ENCODE measurements at places on chromosomes 3 and 15. TPM values are rescaled to one million over a fixed set of nuclear protein-coding genes. Genes with fewer than 3 reads are reported as not detected.

The CAMK1 gene
- 51.9 TPM for total RNA-seq

The PPP1R14D gene
- total RNA-seq: not detected

The ELP6 gene
- total RNA-seq: 32.8 TPM

The CCK gene
- total RNA-seq: not detected

GRCh38 chr3:120284747-120285507, at the start of gene GPR156:
Gene GPR156, minus strand, starts transcription at chr3:120285222. Its CDS starts 41,124 bp downstream, at chr3:120244098.
- peaks cover 3% of the 10 kb centered on the region for H3K4me1 ChIP-seq
- H3K36me3 ChIP-seq: no peaks in the 10 kb centered on the region
- H3K4me3 ChIP-seq: peak within 1 kb of the TSS; percentile 7
- H3K27ac ChIP-seq: no peak within 1 kb of the TSS
- peak; percentile 11 for DNase-seq

The DOCK3 gene
- 2.9 TPM for total RNA-seq

DNA sequence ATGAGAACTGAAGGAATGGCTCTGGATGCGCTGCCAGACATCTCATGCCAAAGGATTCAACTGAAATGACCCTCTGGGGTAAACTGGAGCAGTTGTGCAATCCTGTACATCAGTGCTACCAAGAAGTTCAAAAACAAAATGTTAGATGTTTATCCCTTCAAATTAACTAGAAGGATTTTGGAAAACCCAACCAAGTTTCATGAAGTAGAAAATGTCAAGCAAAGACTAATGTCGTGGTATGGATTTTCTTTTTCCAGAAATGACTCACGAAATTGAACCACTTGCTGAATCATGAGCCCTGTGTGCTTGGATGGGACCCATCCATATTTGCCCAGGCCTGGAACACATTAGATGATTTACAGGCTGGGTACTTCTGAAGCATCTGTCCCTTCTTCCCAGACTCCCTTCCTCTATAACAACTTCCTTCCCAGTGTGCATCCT, 101.6 kb downstream of the LRTM1 start:
- no peaks in the 10 kb centered on the region for H3K36me3 ChIP-seq
- H3K4me3 ChIP-seq: no peak overlapping the region
- no peak for DNase-seq

DNA sequence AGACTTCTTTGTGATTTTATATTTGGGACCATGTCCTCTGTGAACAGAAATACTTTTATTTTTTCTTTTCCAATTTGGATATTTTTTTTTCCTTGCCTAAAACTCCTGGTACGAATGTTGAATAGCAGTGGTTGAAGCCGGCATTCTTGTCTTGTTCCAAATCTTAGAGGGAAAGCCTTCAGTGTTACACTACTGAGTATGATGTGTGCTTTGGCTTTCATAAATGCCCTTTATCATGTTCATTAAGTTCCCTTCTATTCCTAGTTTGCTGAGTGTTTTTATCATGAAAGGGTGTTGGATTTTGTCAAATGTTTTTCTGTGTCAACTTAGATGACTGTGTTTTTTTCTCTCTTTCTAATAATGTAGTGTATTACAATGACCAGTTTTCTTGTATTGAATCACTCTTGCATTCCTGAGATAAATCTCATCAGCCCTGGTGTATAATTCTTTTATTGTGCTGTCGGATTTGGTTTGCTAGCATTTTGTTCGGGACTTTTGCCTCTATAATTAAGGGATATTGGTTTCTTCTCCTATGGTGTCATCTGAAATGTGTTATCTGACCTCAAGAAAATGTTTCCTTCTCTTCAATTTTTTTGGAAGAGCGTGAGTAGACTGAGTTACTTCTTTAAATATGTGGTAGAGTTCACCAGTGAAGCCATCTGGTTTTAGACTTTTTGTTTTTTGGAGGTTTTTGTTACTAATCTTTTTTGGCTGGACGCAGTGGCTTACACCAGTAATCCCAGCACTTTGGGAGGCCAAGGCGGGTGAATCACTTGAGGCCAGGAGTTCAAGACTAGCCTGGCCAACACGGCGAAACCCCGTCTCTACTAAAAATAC, 33.3 kb downstream of the MAP1A start:
- no peak overlapping the region for H3K27ac ChIP-seq
- no peak for DNase-seq

GRCh38 chr3:122383771-122384697, at the start of gene FAM162A:
Gene FAM162A, plus strand, starts transcription at chr3:122384182. Its CDS starts 84 bp downstream, at chr3:122384266.
- H3K4me1 ChIP-seq: peaks cover 60% of the 10 kb centered on the region
- peaks cover 14% of the 10 kb centered on the region for H3K36me3 ChIP-seq
- peak; percentile 95 for DNase-seq
- H3K27me3 ChIP-seq: no peaks in the 10 kb centered on the region
- H3K4me3 ChIP-seq: peak within 1 kb of the TSS; percentile 94

- DNase-seq: no peak
- peaks cover 4% of the 10 kb centered on the region for H3K27me3 ChIP-seq
- no peaks in the 10 kb centered on the region for H3K36me3 ChIP-seq
- no peak overlapping the region for H3K27ac ChIP-seq
- H3K4me3 ChIP-seq: no peak overlapping the region
Measured at GRCh38 chr15:68314563-68314962, 37.0 kb downstream of the FEM1B start.

The CERS3 gene
- 0.31 TPM for total RNA-seq

- no peaks in the 10 kb centered on the region for H3K27me3 ChIP-seq
- no peak for DNase-seq
- H3K4me1 ChIP-seq: no peaks in the 10 kb centered on the region
- H3K4me3 ChIP-seq: no peak overlapping the region
- H3K36me3 ChIP-seq: no peaks in the 10 kb centered on the region
Measured at GRCh38 chr15:66775127-66776105, 73.4 kb downstream of the SMAD6 start.

DNA sequence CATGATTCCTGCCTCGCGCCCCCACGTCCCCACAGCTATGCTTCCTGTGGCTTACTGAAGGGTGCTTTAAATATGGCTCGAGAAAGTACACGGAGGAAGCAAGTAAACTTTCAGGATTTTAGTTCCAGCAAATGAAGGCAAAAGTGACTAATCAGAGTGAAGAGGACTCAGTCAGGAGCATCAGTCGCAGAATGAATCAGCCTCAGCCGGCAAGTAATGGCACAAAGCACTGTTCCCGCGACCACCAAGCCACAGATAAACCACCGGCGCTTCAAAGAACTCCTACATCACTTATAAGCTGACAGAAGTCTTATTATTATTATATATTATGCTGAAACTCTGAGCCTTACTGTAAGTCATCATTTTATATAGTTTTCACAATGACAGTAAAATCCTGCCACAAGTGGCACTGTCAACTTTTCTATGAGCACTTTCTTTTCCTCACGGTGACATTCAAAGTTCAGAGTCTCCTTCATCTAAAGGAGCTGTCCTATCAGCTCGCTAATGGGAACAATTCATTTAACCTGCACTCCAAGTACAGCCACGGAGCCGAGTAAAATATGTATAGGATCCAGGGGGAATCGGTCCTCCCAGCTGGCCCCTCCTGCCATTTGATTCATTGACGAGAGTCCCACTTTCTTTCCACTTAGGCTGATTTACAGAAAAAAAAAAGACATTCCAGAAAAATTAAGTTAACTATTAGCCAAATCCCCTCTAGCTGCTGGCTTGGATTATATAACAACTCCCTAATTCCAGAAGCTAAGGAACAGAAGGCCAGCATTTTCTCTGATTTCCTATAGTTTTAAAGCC, 217.0 kb upstream of the ICE2 start:
- H3K4me3 ChIP-seq: peak overlapping the region; percentile 57
- peaks cover 84% of the 10 kb centered on the region for H3K4me1 ChIP-seq
- H3K36me3 ChIP-seq: no peaks in the 10 kb centered on the region
- H3K27ac ChIP-seq: peak overlapping the region; percentile 80
- no peaks in the 10 kb centered on the region for H3K27me3 ChIP-seq
- DNase-seq: peak; percentile 95

- no peak overlapping the region for H3K27ac ChIP-seq
- no peaks in the 10 kb centered on the region for H3K4me1 ChIP-seq
- no peak for DNase-seq
- H3K4me3 ChIP-seq: no peak overlapping the region
Measured at GRCh38 chr3:187610981-187611511, 59.1 kb downstream of the SST start.

The IL16 gene
- 63.1 TPM for total RNA-seq

The ZNF80 gene
- 0.31 TPM for total RNA-seq

The GOLGA8H gene
- not detected for total RNA-seq

DNA sequence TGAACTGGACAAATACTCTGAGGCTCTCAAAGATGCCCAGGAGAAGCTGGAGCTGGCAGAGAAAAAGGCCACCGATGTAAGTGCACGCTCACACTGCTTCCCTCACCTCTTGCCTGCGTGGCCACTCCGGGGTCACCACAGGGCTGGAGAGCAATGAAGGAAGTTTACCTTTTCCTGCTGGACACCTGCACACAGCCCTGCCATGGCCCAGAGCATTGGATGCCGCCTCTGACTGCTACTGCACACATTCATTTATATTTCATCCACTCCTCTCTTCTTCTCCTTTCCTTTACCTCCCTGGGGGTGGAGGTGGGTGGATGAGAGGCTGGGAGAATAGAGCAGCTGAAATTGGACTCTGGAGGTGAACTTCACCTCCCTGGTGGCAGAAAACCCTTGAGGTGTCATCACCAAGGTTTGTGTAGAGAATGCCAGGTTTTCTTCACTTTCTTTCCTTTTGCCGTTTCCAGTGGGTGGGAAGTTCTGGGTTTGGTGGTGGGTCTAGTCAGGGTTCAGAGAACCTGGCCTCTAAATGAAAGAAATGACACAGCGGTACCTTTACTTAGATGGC, 1.6 kb downstream of the TPM1 start:
- H3K27ac ChIP-seq: no peak overlapping the region
- no peak overlapping the region for H3K4me3 ChIP-seq
- peaks cover 10% of the 10 kb centered on the region for H3K4me1 ChIP-seq
- H3K36me3 ChIP-seq: no peaks in the 10 kb centered on the region
- H3K27me3 ChIP-seq: peaks cover 50% of the 10 kb centered on the region

GRCh38 chr3:135093121-135093520, 298.1 kb downstream of the EPHB1 start:
- H3K27ac ChIP-seq: no peak overlapping the region
- no peaks in the 10 kb centered on the region for H3K4me1 ChIP-seq

- no peaks in the 10 kb centered on the region for H3K36me3 ChIP-seq
- H3K4me1 ChIP-seq: no peaks in the 10 kb centered on the region
- no peak for DNase-seq
- no peak overlapping the region for H3K27ac ChIP-seq
- no peaks in the 10 kb centered on the region for H3K27me3 ChIP-seq
Measured at GRCh38 chr3:124812291-124813265, 74.6 kb downstream of the ITGB5 start.

DNA sequence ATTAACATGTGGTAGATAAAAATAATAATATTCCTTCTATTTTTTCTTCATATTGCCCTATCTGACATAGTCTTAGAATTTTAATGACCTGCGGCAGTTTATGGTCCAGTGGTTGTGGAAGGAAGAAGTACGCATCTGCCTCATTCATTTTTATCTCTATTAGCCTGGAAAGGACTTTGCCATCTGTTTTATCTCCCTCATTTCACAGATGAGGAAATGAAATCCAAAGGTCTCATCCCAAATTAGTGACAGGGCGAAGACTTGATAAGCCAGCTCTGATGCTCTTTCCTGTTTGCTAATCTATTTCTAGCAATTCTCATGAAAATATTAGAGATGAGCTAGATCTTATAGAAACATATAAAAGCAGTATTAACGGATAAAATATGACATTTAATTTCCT, 113.3 kb downstream of the KLHL25 start:
- no peak overlapping the region for H3K27ac ChIP-seq
- no peak overlapping the region for H3K4me3 ChIP-seq
- H3K4me1 ChIP-seq: peaks cover 12% of the 10 kb centered on the region
- peaks cover 18% of the 10 kb centered on the region for H3K36me3 ChIP-seq
- no peaks in the 10 kb centered on the region for H3K27me3 ChIP-seq

GRCh38 chr3:20080956-20081554, 40.8 kb downstream of the KAT2B start:
- DNase-seq: peak; percentile 57
- no peaks in the 10 kb centered on the region for H3K27me3 ChIP-seq
- peaks cover 25% of the 10 kb centered on the region for H3K4me1 ChIP-seq

The ROBO1 gene
- total RNA-seq: not detected

- no peak overlapping the region for H3K4me3 ChIP-seq
- H3K36me3 ChIP-seq: peaks cover 42% of the 10 kb centered on the region
- no peak overlapping the region for H3K27ac ChIP-seq
- no peaks in the 10 kb centered on the region for H3K4me1 ChIP-seq
Measured at GRCh38 chr15:28191832-28192231, 92.7 kb upstream of the OCA2 start.

The TNNC1 gene
- total RNA-seq: 3.0 TPM

DNA sequence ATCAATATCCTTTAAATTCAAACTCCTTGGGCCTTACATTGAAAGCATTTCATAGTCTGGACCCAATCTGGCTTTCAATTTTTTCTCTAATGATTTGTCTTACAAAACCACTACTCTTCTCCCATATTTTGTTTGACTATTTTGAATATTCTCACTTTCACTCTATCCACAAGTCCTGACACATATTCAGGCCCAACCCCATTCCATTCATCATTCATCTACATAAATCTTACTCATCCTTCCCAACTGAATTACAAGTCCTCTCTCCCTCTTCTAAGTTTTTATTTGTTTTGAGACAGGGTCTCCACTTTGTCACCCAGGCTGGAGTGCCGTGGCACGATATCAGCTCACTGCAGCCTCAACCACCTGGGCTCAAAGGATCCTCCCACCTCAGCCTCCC, 43.6 kb downstream of the TOP2B start:
- no peaks in the 10 kb centered on the region for H3K27me3 ChIP-seq
- H3K36me3 ChIP-seq: peaks cover 38% of the 10 kb centered on the region
- H3K4me1 ChIP-seq: peaks cover 7% of the 10 kb centered on the region
- H3K4me3 ChIP-seq: no peak overlapping the region

The RHOV gene
- total RNA-seq: 0.29 TPM

DNA sequence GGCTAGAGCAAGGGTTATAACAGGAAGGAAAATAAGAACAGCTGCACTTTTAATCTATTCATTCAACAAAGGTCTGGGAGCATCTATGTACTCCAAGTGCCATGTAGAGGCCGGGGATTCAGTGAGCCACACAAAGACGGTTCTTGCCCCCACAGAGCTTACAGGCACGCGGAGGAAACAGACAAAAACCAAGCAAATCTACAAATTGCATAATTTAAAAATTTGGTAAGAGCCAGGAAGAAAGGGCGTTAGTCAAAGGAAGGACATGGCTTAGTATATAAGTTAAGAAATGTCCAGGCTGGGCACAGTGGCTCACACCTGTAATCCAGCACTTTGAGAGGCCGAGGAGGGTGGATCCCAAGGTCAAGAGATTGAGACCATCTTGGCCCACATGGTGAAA, 10.4 kb upstream of the GREM1 start:
- no peak overlapping the region for H3K27ac ChIP-seq
- no peak for DNase-seq
- H3K4me1 ChIP-seq: no peaks in the 10 kb centered on the region
- peaks cover 11% of the 10 kb centered on the region for H3K27me3 ChIP-seq

DNA sequence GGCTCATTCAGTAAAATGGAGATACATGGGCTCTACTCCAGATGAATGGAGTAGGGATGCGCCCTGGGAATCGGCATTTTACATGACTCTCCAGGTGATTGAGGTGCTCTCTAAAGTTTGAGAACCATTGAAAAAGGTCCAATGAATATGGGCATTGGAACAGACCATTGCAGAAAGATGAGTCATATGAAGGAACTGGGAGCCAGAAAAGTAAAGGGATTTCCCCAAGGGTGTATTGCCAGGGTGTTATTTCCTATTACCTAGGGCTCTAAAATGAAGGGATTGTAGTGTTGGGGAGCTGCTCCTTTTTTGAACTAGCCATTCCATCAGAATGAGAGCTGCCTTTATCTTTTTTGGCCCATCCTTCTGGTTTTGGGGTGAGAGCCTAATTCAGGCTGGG, 21.7 kb downstream of the CLDN11 start:
- H3K36me3 ChIP-seq: no peaks in the 10 kb centered on the region
- H3K4me3 ChIP-seq: no peak overlapping the region
- no peak overlapping the region for H3K27ac ChIP-seq
- DNase-seq: no peak
- H3K4me1 ChIP-seq: peaks cover 4% of the 10 kb centered on the region

The LTK gene
- total RNA-seq: 0.29 TPM

Measured in activated CD4-positive, alpha-beta memory T cell treated with anti-CD3 and anti-CD28 coated beads for 36 hours (primary cell).